Skeletal muscle cell (primary cell): ENCODE measurements at places on chromosomes 7 and 10.

GRCh38 chr7:134891696-134892678 is 94.3 kb upstream of the AGBL3 start:
- DNase-seq, result peak; percentile 40

GRCh38 chr7:81036871-81037270 is 118.0 kb upstream of the SEMA3C start:
- DNase-seq, result no peak

DNA sequence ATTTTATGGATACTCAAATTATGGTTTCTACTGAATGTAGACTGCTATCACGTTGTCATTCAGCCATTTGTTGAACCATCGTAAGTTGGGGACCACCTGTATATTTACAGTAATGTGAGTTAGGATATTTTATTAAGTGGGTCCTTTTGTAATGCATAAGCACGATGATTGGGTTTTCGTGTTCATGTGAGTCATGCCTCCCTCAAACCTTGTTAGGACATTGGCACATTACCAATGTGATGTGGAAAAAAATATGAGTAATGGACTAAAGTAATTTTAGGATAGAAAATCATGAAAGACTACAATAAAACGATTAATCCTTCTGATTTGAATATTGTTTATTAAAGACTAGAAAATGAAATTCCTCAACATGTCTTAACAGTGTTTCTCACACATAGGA is 8.7 kb downstream of the SMC3 start:
- DNase-seq, result peak; percentile 60

GRCh38 chr10:121179006-121179405 is 327.8 kb downstream of the WDR11 start:
- no peak for DNase-seq

DNA sequence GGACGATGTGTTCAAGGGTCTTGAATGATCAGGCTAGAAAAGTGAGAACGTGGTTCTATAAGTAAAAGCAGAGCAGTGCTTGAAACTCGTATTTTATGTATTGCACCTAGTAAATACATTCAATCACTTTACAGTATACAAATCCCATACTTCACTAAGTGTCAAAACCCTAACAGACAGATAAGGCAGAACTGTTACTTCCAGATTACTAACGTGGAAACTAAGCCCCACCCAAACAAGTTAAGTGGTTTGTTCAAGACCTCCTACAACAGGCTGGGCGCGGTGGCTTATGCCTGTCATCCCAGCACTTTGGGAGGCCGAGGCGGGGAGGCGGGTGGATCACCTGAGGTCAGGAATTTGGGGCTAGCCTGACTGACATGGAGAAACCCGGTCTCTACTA is 9.2 kb upstream of the MYO1G start:
- no peak for DNase-seq

- DNase-seq, result peak; percentile 45
Measured at GRCh38 chr10:102815790-102816549, 21.2 kb downstream of the CYP17A1 start.

- no peak for DNase-seq
Measured at GRCh38 chr7:50598460-50599343, 33.5 kb upstream of the DDC start.
